SHP77 treated with DMSO at 0.1 percent for 48 hours (cell line): ENCODE measurements at places on chromosomes 16 and 17.

DNA sequence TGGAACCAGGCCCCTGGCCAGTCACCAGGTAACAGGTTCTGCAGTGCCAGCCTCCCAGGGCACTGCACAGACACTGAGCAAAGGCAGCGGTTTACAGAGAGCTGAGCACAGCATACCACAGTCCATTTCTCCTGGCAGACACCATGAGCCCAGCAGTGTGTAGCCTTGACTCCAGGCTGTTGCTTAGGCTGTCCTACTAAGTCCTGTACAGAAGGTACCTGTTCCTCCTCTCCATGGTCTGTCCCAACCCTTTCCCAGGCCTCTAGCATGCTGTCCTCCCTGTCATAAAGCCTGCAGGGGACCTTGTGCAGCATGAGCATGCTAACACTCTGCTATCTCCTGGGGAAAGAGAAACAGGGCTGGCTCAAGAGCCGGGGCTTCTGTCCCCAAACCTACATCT is 20.0 kb downstream of the ATP6V0D1 start:
- DNase-seq, result no peak

DNA sequence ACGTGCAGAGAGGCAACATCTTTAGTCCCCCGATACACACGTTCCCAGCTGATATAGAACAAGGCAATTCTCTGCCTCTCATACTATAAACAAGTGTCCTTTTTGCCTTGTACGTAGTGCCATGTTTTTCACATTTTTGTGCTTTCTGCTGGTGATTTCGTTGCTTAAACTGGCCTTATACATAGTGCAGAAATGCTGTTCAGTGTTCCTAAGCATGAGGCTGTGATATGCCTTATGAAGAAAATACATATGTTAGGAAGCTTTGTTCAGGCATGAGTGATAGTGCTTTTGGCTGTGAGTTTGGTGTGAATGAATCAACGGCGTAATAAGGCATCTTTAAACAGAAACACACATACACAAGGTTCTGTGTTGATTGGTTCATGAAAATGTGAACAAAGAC is 77.2 kb downstream of the KATNIP start:
- no peak for DNase-seq

DNA sequence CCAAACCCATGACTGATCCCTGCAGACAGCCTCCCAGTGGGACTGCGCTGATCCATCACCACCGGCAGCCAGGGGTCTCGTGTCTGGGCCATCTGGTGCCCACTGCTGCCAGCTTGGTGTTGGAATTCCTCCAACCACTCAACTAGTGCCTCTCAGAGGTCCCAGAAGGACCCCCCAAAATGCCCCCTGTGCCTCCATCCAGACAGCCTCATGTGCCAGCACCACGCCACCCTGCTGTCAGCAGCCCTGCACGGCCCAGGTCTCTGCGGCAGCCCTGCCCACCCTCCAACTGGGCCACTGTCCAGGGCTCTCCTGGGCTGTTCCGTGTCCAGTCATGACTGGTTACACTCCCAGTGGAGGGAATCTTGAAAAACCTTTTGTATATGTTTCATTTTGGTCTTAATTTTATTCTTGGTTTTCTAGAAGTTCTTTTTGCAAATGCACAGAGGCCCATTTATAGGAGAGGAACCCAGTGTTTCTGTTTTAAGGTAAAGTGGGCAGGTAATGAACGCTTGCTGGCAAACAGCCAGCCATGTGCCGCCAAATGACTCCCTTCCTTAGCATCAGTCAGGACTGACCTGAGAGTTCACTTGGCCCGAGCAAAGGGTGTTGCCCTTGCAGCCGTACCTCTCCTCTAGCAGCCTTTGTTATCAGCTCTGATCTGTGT is 34.6 kb downstream of the GRIN2C start:
- DNase-seq, result no peak

DNA sequence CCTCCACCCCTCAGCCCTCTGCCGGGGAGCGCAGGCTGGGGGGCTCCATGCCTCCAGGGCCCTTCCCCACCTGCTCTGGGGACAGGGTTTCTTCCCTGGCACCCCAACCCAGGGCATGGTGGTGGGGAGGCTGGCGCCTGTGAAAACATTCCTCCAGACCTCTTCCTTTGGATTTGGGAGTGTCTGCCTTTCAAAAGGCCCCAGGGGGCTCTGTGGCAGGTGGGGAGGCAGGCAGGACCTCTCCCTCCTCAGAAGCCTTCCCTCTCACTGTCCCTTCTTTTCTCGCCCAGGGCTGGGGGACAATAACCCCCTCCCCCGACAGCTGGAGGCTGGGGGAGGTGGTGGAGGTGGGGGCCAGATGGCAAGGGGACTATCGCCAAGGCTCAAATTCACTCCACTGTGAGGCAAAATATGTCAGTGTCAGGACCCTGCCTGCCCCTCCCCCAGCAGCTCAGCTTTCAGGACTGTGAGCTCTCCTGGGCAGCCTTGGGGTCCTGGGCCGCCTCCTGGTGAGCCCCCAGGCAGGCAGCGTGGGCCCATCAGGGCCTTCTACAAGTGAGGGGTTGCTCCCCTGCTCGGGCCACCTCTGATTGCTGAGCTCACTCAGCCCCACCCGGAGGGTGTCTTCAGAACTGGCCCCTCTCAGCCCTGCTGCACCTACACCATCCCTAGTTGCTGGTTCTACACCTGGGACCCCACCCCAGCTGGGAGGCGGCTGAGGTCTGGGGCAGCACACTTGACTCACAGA is 1.8 kb downstream of the CDH15 start:
- DNase-seq, result no peak

GRCh38 chr17:40611840-40612474 is 35.7 kb downstream of the SMARCE1 start:
- DNase-seq, result no peak

DNA sequence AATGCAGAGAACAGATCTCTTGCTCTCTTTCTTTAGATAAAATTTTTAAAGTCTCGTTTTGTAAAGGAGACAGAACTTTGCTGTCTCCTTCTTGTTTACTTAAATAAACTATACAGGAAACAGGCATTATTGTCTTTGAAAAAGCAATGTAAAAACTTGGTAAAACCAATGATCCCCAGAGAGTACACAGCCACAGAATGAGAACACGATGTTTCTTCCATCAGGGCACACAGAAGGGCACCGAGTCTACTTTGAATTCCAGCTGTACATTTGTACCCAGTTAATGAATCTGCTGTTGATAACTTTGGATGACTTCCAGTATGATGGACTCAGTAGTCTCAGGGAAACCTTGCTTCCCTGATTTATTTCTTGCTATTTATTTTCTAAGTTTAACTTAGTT is 8.1 kb upstream of the TMEM100 start:
- no peak for DNase-seq

- DNase-seq, result no peak
Measured at GRCh38 chr16:12455287-12455798, 348.3 kb downstream of the CPPED1 start.

- no peak for DNase-seq
Measured at GRCh38 chr17:50221864-50222545, 20.6 kb upstream of the COL1A1 start.

DNA sequence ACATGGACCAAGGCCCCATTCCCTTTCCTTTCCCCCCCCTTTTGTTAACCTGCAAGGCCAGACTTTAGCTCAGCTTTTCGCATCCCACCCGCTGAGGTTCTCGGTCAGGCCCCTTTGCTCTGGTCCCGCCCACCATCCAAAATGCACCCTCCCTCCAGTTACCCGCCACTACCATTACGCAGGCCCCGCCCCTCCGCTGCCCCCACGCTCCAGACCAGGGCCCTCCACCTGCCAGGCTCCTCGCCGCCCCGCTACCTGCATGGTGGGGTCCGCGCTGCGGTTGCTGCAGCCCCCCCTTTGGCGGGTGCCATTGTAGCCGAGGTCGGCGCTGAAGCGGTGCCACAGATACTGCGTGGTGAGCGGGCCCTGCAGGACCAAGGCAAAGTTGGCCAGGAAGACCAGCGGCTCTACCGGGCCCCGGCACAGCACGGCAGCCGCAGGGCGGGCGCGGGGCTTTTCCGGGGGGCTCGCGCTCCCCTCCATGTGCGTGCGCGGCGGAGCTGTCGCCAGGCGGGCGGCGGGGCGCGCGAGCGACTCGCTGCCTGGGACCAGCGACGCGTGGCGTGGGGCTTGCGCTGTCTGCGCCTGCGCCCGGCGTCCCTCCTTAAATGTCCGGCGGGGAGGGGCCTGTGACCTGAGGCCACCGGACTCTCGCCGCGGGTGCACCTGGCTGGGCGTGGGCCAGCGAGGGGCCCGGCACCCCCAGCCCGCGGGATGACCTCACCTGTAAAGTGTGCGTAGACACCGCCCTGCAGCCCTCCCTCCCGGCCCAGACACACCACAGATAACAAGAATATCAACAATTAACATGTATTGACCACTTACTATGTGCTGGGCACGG is at the start of gene SLC46A1:
TSS of gene SLC46A1 (minus strand) at position 581 of the 841 bp plus-strand sequence. CDS start at position 483, 98 bp downstream.
- peak; percentile 31 for DNase-seq

DNA sequence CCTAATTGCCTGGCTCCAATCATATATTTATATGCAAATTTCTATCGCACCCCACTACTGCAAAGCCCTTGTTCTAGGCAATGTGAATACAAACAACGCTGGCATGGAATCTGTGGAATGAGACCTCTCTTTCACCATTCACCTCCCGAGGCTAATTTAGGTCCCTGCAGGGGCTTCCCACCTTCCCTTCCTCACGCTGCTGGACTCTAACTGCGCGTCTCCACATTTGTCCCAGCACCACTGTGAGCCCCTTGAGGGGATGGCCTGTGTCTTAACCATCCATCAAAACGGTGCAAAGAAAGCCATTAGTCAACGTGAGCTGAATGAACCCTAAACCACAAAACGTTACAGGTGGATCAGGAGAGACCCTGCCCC is 1.6 kb downstream of the TMEM114 start:
- no peak for DNase-seq

DNA sequence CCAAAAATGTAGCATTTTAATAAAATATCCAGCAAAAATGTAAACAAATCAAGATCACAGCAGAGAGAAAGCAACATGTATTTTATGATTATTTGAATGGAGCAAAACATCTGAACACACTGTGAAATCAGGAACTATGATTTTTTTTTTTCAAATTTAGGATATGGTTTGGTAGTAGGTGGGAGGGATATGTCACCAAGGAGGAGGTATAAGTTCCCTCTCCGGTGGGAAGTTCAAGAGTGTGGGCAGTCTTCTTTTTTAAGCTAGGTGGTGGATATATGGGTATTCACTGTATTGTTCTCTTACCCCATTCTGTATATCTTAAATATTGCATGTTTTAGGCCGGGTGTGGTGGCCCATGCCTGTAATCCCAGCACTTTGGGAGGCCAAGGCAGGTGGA is 10.2 kb downstream of the CDR2 start:
- DNase-seq, result no peak

DNA sequence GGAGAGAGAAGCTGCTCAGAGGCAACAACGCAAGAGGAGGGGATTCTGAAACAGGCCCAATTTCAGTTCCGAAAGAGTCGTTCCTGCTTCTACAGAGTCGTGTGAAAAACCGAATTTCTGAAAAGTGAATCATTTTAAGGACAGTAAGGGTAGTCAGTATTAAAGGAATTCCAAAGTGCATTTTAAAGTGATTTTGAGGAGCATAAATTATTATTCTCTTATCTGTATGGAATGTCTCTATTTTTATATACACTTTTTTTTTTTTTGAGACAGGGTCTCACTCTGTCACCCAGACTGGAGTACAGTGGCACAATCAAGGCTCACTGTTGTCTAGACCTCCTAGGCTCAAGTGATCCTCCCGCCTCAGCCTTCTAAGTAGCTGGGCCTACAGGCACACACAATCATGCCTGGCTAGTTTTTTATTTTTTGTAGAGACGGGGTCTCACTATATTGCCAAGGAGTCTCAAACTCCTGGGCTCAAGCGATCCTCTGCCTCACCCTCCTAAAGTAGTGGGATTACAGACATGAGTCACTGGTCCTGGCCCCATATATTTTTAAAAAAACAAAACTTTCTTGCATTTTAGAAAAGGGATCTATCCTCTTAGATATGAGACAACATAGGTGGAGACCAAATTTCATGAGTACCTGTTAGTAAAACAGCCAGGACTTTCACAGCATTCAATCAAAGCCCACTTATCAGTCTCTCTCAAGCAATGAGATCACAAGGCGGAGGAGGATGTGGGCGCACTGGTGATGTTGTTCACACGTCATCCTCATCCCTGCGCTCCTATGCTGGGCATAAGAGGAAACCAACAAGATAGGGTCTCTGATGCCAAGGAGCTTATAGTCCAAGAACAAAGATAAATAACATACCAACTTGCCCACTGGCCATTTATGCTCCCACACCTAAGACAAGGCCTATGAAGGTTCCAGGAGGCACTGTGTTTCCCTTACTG is 53.2 kb downstream of the SMG6 start:
- DNase-seq, result no peak

- no peak for DNase-seq
Measured at GRCh38 chr16:85917959-85918358, 19.0 kb downstream of the IRF8 start.

DNA sequence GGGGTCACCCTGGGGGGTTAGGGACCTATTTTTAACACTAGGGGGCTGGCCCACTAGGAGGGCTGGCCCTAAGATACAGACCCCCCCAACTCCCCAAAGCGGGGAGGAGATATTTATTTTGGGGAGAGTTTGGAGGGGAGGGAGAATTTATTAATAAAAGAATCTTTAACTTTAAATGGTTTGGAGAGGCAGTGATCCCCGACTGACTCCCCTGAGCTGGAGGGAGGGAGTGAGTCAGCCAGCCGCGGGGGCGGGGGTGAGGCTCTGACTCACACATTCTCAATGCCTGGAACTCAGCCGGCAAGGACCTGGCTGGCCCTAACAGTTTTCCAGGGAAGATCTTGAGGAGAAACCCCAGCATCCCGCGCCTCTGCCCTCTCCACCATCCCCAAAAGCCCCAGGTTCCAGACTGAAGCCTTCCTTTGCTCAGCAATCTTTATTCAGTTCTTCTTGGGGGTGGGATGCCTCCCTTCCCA is 1.5 kb downstream of the HCFC1R1 start:
- no peak for DNase-seq

- no peak for DNase-seq
Measured at GRCh38 chr17:29292992-29293889, 707 bp downstream of the NUFIP2 start.

DNA sequence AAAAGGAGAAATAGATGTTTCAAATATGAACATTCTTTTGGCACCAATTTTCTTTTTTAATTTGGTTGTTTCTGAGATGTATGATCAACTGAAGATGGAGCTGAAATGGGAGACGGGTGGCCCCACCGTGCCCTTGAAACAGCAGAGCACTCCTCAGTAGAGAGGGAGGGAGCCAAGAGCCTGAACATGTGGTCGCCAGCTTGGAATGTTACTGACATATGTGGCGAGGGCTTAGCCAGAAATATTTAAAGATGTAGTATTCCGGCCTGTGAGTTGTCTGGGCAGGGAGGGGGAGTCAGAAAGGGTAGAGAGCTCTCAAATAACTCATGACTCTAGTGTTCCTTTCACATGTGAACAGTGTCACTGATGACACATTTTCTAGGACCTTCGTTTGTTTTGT is 13.3 kb upstream of the MRC2 start:
- no peak for DNase-seq

DNA sequence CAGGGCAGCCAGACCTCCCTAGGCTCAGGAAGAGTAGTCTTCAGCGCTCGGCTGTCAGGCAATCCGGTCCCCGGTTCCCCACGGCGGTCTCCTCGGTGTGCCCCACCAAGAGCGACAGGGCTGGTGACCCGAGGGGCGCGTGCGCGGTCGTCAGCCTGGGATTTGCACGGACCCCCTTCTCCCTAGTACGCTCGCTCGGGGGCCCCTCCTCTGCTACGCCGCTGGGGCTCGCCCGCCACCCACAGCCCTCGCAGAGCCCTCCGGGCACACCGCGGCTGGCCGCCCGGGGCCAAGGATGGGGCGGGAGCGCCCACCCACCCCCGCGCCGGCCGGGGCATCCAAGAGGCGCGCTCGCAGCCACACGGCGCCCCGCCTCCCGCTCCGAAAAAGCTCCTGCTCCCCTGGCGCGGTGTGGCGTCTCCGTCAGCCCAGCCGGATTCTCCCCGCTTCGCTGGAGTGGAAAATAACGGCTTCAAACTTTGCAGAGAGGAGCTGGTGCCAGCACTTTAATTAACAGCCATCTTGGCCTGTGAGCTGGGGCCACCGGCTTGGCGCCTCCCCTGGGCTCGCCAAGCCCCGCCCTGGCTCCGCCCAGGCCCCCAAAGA is 2.1 kb upstream of the C1QL1 start:
- DNase-seq, result no peak
